ENCODE measurements at places on chromosomes 5 and 9.
A peak's percentile ranks its signal among the peaks of the same experiment; 100 is the strongest.

DNA sequence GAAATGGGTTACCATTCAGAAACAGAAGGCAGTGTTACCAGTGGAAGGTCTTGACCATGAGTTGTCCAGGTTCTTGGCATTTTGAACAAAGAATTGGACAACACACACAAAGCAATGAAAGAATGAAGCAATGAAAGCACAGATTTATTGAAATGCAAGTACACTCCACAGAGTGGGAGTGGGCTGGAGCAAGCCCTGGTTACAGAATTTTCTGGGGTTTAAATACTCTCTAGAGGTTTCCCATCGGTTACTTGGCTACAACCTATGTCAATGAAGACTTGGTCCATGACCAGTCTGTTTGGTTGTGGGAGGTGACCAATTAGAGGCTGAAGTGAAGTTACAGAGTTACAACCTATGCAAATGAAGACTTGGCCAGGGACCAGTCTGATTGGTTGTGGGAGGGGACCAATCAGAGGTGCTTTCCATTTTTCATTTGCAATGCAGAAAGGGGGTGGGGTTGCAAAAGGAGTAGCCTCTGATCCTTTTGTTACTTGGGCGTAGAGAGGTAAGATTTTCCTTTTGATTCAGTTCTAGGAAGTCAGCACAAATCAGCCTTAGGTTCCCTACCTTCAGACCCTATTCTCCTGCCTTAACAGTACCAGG is 71.7 kb upstream of the SPRY4 start:
- no peak for DNase-seq

DNA sequence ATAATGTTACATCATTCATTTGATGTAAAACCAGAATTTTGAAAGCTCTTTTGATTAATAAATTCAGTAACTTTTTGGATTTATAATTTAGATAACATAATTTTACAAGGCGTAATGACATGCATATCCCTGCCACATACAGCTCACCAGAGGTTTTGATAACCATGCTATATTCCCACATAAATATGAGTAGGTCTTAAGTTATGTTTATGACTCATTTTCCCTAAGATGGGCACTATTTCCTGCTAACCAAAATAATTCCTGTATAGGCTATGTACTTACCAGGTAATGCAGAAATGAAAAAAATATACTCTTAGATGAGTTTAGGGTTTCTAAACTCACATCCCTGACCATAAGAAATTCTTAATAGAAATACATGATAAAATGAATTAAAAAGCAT is 93.9 kb upstream of the EDIL3 start:
- no peak for DNase-seq

DNA sequence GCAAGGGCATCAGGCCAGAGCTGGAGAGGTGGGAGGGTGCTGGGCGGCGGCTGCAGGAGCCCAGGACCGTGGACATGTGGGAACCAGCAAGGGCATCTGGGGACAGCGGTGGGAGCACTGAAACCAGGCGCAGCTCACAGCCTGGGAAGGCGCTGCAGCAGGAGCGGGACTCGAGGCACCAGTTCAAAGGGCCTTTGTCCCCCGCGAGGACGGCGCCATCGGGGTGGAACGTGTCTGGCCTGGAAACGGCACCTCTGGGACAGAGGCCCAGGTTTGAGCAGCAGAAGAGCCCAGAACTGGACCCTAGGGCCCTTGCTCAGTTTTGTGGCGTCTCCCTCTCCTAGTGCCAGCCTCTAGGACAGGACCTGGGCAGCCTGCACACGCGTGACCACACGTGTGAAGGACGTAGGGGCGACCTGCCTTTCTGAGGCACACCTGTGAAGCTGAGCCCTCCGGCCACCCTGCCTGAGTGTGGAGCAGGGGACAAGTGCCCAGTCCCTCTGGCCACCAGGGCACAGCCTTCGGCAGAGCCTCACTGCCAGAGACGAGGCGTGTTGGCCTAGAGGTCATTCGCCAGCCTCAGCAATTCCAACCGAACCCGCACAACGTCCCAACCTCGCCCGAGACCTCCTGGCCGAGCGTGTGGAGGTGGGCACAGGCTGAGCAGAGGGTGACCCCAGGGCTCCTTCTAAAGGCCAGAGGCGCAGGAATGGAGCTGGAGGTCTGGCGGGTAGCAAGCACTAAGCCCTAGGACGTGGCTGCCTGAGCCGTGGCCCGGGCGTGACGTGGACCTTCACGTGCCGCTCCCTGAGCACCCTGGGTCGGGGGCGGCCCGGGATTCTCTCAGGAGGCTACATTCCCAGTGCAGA is 2.2 kb upstream of the TMEM210 start:
- no peak for DNase-seq

DNA sequence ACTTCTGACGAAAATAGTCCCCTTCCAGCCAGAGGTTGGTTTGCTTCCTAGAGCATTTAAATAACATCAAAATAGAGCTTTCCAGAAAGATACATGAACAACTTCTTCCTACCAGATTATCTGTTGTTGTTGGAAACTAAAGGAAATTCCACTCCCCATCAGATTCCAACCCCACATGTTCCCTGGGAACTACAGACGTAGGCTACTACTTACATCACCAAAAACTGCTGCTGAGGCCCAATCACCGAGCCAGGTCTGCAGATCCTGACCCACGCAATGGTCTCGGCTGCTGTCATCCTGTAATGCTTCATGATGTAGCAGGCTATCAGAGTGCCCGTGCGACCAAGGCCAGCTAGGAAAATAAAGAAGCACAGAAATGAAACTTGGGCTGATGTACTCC is 73.4 kb downstream of the HABP4 start:
- DNase-seq = no peak

DNA sequence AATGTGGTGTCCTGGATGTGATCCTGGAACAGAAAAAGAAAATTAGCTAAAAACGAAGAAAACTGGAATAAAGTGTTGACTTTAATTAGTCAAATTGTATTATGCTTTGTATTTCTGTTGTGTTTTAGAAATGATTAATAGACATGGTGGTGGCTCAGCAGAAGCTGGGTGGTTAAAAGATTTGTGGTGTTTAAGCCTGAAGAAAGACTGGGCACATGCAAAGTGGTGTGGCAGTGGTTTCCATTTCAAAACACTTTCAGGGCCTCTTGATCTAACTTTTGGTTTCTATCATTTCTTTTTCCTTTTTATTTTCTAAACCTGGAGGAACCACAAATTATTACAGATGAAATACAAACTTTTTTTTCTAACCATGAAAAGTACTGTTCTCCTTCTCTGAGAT is 44.1 kb downstream of the ADGRV1 start:
- no peak for DNase-seq

DNA sequence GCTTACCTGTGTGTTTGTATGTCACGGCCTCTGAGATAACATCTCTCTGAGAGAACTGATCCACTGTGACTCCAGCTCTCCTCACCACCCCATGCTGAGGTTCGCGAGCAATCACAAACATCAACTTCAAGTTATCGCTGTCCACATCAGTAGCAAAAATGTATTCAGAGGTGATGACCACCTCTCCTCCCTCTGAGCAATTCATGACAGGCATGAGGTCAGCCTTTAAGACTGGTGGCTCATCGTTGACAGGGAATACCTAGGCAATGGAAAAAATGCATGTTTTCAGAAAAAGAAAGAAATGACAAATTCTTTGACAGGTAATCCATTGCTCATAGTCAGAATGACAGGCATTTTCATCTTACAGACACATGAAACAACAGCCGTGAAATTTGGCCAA is 90.3 kb upstream of the CER1 start:
- DNase-seq = no peak

GRCh38 chr5:120516805-120517204 is 52.7 kb downstream of the PRR16 start:
- no peak for DNase-seq

- no peak for DNase-seq
Measured at GRCh38 chr5:127887282-127887681, 184.1 kb downstream of the CCDC192 start.

- no peak for DNase-seq
Measured at GRCh38 chr5:115374057-115374775, 77.8 kb upstream of the CCDC112 start.

- peak; percentile 18 for DNase-seq
Measured at GRCh38 chr9:111597852-111598732, 1.4 kb downstream of the PTGR1 start.

- DNase-seq = no peak
Measured at GRCh38 chr5:58239731-58240130, 220.2 kb downstream of the PLK2 start.

DNA sequence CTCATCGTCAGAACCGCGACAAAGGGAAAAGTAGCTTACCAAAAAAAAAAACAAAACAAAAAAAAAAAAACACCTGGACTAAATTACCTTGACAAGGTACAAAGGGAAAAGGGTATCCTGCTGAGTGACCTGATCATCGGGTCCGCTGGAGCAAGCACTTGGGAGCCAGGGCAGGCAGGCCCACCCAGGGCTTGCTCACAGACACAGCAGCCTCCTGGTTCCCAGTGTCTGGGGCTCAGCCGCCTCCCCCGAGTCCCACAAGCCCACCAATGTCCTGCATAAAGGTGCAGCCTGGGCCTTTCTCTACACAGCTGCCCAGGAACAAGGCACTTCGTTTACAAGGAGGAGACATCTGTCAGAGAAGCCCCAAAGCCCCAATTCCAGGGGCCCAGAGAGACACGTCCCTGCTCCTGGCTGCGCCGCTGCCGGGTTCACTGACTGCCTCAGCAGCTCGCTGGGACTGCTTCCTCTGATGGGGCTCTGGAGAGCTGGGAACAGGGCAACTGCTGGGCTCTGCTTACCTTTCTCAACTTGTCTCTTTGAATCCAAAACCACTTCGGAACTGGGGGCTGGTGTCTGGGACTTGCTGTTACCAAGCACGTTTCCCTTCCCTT is 63.4 kb downstream of the GOLM1 start:
- no peak for DNase-seq

- DNase-seq = no peak
Measured at GRCh38 chr5:5978501-5979376, 399.6 kb downstream of the MED10 start.

- no peak for DNase-seq
Measured at GRCh38 chr5:14674983-14675854, 10.7 kb downstream of the OTULIN start.

DNA sequence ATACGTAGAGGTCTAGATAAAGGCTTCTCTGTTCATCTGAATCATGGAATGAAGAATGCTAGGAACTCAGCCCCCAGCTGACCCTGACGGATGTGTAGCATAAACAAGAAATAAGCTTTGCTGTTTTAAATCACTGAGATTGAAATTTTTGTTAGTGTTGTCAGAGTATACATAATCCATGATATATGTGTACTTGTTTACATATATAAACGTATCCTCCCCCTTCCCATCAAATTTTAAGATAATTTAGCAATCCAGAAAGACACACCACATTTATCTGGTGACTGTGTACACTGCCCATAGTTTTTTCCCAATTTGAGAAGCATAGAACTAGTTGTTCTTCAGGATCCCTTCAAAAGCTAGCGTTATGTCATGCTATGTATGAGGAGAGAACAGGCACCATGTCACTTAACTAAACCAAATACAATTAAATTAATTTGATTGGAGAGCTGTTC is 80.8 kb upstream of the OSMR start:
- no peak for DNase-seq

GRCh38 chr9:6907772-6908381 is 150.1 kb downstream of the KDM4C start:
- DNase-seq = no peak

DNA sequence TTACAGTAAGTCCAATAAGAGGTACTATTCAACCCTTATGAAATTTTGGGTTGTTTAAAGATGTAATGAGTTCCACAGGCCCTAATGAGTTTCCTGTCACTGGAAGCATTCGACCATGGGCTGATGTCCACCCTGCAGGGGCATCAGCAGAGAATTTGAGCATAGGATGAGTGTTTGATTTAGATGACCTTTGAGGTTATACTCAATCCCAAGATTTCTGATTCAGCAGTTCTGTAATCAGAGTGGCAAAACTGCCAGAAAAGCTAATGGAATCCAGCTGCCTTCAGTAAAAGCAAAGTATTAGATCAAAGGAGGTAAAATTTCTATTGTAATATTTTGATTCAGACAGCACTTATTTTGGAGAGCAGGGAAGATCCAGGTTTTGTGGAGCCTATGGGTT is 68.3 kb downstream of the COX7C start:
- DNase-seq = no peak

DNA sequence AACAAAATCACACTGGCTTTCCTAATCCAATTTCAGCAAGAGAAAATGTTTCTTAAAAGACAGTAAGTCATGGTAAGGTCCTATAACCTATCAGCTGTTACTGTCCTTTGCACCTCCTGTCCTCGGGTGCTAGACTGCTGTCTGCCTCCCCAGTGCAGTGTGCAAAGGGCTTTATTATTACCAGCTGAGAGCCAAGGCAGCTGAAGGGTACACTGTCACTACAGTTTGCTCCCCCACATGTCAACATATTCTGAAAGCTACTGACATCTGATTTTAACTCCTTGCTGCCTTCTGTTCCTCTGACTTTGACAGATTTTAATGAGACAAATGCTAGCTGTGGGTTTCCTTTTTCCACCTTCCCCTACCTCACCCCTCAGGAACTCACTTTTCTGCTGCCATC is 389.4 kb upstream of the SLC24A2 start:
- DNase-seq = no peak

GRCh38 chr5:137470921-137471220 is 28.3 kb downstream of the SPOCK1 start:
- no peak for DNase-seq

DNA sequence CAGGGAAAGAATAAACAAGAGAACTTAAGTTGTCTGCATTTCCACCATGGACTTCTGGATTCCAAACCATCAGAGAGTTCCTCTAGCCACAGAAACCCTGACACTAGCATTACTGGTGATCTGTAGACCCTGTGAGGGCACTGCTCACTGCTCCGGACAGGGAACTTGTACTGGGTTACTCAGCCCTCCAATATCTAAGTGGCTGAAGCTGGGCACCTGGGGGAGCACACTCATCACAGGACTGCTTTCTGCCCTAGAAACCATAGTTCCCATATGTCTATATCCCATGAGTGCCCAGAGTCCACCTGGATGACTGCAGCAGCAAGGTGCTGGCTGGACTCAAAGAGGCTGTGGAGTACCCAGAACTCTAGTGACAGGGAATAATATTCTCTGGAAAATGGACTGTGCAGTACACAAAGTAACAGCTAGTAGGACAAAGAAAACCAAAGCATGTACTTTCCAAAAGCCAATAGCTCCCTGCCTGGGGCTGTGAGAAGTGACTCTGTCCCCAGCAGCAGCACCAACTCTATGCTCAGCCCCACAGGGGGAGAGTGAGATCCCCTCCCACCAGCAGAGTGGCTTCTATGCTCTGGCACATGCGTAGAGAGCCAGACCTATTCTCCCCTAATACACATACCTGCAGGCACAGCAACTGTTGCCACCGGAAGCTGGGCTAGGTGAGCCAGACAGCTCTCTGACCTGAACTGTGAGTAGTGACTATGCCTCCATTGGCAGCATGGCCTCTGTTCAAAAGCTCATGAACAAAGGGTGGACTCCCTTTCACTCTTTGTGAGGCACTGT is 472.9 kb upstream of the FTMT start:
- DNase-seq = no peak
